ENCODE measurements at places on chromosomes 4 and X.

DNA sequence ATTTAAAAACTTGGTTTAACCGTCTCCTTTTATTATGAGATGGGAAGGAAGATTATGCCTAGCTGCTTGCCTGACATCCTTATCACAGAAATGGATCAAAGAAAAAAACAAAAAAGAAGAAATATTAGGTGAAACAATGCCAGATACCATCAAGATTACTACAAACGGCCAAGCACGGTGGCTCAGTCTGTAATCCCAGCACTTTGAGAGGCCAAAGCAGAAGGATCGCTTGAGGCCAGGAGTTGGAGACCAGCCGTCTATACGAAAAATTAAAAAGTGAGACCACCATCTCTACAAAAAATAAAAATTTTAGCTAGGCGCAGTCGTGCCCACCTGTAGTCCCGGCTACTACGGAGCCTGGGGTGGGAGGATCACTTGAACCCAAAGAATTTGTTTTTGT, 2.3 kb downstream of the FRYL start:
- no peak for DNase-seq

DNA sequence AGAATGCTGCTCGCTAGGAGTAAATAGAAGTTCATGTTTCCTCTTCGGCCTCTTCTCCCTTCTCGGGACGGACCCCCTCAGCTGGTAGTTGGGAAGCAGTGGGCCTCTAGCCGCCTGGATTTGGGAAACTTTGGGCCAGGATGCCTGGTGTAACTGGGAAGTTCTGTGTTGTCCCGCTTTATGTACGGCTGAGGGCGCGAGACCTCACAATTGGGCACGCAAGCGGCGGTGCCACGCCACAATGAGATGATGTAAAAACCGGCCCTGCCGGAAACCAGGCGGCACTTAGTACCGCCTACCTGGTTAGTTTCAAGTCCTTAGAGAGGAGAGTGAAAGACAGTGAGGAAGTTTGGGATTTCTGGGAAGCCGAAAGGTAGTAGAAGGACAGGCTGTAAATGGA, at the start of gene CT83:
TSS of gene CT83 (minus strand) at position 155 of the 400 bp plus-strand sequence. CDS start at position 35, 120 bp downstream.
- no peak for DNase-seq

GRCh38 chr4:113750296-113750695, 11.2 kb downstream of the CAMK2D start:
- DNase-seq, result no peak

- DNase-seq, result no peak
Measured at GRCh38 chr4:36316607-36317006, 35.2 kb downstream of the DTHD1 start.

- DNase-seq, result no peak
Measured at GRCh38 chr4:18636001-18636585, 614.5 kb upstream of the LCORL start.
